B cell (primary cell): ENCODE measurements at places on chromosomes 4 and X.

DNA sequence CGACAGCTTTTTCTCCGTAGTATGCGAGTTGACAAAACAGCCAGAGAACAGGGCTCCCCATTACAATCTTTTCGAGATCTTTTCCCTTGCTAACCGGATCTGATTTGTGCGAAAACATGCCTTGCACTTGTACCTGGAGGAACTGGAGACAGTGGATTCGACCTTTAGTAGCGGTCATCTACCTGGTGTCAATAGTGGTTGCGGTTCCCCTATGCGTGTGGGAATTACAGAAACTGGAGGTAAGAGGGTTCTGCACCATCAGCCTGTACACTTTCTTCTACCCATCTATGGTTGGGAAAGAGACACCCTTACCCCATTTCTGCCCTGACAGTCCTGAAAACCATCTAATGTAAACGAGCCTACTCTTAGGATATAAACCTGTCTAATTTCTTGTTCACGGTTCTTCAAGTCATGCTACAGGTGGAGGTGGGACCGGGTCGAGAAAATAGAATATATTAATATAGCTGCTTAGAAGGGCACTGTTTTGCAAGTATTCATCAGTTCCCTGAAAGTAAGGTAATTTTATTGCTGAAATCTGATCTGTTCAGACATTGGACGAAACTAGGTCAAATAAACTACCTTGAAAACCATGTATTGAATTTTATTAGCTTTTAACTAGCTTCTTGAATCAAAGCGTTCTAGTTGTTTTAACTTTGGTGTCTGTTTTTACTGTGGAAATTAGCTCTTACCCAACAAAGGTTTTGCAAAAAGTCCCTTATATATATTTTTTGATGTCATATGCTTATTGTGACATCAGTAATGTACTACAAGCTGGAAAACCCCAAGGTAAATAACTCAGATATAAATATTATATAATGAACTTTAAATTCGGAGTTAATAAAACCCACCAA lies 869 bp downstream of the TMEM184C start:
- no peak for DNase-seq

DNA sequence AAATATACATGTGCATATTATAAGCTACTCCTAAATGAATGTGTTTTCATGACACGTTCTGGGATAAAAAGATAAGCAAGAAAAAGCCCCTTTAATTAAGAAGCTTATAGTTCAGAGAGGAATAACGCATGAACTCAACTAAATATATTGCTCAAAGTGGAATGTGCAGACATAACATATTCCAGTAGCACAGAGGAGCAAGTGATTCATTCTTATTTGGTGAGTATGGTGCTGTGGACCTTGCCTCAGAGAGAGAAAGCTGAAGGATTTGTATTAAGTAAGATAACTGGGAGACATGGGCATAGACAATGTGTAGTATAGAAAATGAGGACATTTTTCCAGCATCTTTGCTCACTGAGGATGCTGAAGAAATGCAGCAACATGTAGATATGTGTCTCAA lies 76.8 kb downstream of the CFAP299 start:
- no peak for DNase-seq

- peak; percentile 58 for DNase-seq
Observed at GRCh38 chrX:13506574-13506973, 62.8 kb upstream of the EGFL6 start.

- DNase-seq: no peak
Observed at GRCh38 chrX:136572030-136572429, 40.0 kb downstream of the VGLL1 start.

DNA sequence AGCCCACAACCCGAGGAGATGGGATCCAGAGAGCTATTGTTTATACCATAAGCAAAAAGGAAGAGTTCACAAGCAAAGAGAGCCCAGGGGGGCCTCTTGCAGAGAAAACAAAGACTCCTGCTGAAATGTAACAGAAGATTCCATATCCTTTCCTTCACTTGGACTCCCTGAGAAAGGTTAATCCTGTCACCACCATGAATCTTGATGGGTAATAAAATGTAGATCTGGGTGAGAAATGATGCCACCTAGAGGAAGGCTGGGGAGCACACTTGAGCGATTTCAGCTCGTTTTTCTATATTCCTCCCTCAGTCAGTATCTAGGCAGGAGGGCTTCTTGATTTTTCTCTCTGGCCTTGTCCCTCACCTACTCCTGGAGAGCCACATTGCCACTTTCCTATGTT lies 10.2 kb upstream of the KCNE5 start:
- peak; percentile 25 for DNase-seq

DNA sequence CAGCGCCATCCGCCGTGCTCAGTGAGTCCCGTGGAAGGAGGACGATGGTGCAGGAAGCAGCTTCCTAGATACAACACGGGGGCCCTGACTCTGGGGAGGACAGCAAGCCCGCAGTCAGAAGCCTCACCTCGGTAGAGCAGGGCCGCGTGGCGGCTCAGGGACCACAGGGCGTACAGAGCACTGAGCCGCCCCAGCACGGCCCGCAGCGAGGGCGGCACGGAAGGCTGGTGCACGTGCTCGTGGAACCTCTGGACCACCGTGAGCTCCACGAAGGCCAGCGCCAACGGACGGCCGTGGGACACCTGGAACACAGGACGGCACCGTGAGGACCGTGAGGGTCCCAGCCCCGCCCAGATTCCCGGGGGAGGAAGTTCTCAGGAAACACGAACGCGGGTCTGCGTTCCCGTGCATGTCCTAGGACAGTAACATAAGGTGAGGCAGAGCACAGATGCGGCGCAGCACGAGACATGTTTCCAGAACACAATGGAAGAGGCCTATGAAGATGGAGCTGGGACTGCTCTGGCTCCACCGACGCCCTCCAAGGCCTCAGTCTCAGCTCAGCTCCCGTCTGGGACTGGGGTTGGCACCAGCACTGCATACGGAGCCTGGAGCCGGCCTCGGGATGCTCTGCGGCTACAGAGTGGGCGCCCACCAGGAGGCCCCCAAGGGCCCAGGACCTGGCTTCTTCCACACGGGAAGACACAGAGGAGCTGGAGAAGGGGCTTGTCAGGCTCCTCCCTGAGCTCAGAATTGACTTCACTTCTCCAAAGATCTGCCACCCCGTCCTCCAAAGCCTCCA lies 65.5 kb downstream of the ACOX3 start:
- DNase-seq: no peak

GRCh38 chrX:44946771-44947170 lies 73.8 kb downstream of the KDM6A start:
- DNase-seq: no peak

DNA sequence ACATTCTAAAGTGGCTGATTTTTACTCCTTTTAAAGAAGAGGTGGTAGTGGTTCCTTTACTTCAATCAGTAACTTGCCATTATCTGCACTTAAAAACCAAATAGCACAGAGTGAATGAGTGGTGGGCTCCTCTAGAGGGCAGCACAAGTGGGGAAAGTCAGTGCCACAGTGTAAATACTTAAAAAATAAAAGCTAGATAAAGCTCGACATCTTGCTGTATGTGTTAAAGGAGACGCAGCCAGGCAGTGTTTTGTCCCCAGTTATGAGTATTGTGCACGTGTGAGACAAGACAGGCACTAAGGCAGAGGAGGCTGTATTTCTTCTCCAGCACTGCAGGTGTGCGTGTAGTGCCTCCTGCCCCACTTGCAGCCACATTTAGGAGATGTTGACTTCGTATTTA lies 24.6 kb downstream of the NAP1L5 start:
- peak; percentile 5 for DNase-seq

DNA sequence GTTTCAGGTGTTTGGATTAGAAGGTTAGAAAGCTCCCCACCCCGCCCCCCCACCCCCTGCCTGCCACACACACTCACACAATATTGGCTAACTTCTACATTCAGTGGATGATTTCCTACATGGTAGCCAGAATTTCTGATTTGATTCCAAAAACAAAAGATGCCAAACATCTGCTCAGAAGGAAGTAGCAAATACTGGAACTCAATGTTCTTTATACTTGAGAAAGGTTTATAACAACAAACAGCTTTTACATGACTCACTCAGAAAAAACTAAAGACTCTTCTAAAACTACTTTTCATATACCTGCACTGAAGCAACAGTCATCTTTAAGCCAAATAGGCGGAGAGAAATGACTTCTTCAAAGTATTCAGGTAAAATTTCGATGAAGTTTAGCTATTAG lies 750.5 kb upstream of the POU3F4 start:
- no peak for DNase-seq

DNA sequence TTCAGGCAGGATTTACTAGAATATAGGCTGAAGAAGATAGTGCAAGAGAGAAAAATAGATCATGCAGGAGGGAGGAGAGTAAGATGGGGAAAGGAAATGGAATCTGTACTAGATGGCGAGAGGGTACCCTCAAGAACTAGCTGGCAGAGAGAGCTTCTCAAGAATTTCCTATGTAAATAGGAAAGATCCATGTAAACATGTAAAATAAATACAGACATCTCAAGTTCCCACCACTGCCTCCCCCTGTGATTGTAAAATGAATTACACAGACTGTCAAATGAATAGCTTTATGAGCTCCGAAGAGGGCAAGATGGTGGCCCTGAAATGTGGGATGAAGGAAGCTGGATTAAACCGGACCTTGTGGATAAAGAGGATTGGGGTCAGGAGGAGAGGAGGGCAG lies 178.0 kb downstream of the PALLD start:
- no peak for DNase-seq

- DNase-seq: no peak
Observed at GRCh38 chr4:55612341-55612740, 20.3 kb upstream of the PDCL2 start.

- no peak for DNase-seq
Observed at GRCh38 chr4:152771741-152772533, 7.6 kb downstream of the TIGD4 start.

DNA sequence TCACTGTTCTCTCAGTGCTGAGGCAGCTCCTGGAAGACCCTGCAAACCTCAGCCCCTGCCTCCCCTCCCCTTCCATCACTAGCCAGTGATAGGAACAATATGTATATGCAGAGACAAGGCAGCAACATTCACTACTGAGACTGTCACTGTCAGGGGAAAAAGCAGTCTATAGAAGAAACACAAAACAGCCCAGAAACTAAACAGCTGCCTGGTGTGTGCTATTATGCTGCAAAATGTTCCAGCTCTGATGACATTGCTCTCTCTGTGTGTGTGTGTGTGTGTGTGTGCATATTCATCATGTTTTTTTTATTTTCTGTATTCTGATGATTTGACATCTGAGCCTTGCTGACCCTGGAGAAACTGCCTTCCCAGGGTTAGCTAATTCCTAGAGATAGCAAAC lies 147.2 kb downstream of the SPATA18 start:
- no peak for DNase-seq

GRCh38 chr4:112167794-112168193 lies 22.5 kb downstream of the FAM241A start:
- DNase-seq: no peak

GRCh38 chr4:184346682-184347081 lies 127.7 kb downstream of the IRF2 start:
- DNase-seq: no peak

- no peak for DNase-seq
Observed at GRCh38 chr4:20127626-20128025, 124.1 kb upstream of the SLIT2 start.

DNA sequence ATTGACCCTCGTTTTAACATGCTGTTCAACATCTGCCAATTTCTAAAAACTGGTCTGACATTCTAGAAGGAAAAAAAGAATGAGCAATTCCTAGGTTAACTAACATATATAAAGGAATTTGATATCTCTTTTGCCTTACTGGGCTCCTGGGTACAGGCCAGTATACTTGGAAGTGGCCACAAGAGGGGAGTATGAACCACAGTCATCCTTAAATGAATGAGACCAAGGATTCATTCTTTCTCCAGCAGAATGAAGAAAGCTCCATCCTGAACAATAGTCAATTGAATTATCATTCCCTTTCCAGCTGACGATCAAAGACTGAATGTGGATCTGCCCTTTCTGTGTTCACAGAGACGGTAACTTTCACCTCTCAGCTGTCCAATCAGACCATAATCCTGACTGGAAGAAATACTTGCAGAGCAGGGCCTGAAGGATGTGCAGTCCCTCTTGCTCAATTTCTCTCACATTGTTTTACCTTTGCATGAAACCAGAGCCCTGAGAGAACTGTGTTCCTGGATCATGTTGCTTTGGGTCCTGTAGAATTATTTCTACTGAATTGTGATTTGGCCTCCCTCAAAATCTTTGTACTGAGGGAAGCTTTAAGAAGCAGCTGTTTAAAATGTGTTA lies 14.8 kb upstream of the SPARCL1 start:
- DNase-seq: no peak

- no peak for DNase-seq
Observed at GRCh38 chrX:125628435-125628834, 308.8 kb downstream of the TEX13C start.

- DNase-seq: no peak
Observed at GRCh38 chr4:183392377-183392776, 52.1 kb upstream of the CDKN2AIP start.

DNA sequence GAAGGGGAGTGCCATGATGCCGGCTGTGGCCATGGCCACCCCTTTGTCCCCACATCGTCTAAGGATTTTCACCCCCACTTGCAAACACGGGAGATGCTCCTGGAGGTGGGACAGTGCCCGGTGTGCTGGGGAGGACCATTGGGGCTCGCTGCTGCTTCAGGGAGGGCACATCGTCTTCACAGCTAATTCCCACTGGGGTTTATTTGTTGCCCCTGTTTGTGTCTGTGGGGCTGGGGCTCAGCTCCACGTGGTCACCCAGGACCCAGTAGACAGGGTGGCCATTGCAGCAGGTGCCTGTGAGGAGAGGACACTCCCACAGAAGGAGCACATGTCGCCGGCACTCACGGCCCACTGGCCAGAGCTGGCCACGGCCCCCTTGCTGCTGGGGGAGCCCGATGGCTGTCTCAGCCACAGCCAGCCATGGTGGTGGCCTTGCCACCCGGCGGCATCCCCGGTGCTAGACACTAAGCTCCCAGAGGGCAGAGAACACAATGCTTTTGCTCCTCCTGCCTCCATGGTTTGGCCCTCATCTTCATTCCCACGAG lies 27.8 kb upstream of the GRPEL1 start:
- no peak for DNase-seq

GRCh38 chr4:119261986-119262385 lies 49.5 kb downstream of the USP53 start:
- no peak for DNase-seq

DNA sequence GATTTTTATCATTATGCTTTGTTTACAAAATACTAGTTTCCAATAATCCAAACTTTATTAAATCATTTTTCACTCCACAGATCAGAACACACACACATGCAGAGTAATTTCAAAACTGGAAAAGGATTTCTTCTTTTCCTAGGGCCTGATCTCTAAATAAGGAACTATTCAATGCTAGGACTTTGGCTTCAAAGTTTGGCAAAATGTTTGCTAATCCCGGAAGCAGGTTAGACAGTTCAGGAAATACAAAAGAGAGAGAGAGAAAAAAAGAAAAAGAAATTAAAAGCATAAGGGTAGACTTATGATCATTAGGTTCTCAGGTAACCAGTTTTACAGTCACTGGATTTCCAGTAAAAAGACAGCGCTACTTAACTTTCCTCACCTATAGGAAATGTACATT lies 211.0 kb downstream of the DCLK2 start:
- no peak for DNase-seq
